ENCODE measurements at places on chromosomes 1 and 21.

DNA sequence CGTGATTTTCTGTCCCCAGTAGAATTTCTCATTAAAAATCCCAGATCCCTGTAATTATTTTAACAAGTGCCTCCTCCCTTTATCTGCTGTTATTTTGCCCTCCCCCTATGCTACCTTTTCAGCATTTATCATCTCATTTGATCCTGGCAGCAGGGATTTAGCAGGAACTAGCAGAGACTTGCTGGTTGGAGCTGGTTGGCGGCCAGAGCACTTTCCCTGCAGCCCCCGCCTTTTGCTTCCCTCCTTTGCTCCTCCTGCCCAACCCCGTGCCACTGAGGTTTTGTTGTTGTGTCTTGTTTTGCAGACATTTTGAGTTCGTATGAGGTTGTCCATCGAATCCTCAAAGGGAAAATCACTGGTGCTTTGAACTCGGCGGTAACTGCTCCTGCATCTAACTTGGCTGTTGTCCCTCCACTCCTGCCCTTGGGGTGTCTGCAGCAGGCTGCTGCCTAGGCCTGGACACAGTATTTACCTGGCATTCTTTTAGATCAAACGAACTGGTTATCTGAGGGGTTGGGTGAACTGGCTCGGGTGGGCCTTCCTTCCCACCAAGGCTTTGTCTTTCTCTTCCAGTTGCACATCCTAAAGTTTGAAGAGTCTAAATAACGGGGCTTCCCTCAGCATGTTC is 11.2 kb downstream of the UBE2Q1 start:
- DNase-seq, result no peak

GRCh38 chr1:1075148-1075935 is 1.2 kb upstream of the RNF223 start:
- DNase-seq, result no peak

DNA sequence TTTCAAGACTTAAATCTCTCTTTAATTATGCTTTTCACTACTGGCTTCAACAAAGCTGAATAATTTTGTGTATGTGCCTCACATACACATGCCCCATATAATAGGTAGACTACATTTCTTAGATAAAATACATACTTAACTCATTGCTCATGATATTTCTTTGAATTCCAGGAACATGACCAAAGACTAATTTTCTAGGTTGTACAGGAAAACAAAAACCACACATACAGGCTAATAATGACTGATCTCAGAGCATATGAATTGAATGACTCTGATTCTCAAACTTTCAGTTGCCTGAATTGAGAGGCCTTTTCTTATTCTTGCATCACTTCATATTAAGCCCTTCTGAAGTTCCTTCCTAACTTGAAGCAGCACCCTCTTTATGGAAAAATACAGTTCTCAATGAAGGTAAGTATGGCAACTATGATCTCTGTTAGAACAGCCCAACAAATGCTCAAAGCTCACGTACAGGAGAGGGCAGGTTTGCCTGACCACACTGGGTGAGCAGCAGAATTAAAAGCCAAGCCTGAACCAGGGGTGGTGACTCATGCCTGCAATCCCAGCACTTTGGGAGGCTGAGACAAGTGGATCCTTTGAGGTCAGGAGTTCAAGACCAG is 22.6 kb upstream of the UAP1 start:
- no peak for DNase-seq

GRCh38 chr1:27971674-27972073 is 11.9 kb downstream of the XKR8 start:
- DNase-seq, result no peak

DNA sequence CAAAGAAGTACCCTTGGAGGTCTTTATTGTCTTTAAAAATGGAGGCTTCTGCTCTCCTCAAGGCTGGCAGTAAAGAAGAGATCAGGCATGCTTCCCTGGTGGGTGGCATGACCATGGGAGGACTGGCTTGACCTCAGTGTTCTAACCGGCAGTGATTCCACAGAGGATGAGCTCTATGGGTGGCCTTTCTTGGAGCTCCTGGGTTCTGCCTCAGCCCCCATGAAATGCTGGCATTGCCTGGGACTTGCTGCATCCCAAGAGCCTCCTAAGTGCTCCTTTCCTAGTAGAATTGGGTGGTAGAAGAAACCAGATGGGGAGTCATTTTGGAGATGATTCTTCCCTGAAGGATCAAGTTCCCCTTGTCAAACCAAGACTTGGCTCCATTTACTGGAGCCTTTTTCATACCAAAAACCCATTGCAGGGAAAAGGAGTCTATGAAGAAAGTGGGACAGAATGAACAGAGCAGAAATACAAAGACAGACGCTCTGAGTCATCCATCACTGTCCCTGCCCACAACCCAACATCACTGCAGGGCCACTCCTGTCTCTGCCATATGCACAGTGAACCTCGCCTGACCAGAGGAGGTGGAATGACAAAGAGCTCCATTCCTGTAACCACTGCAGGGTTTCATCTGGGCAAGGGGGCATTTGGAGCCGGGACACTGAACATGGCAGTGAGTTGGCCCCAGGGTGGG is 42.4 kb downstream of the RIMS3 start:
- DNase-seq, result no peak

DNA sequence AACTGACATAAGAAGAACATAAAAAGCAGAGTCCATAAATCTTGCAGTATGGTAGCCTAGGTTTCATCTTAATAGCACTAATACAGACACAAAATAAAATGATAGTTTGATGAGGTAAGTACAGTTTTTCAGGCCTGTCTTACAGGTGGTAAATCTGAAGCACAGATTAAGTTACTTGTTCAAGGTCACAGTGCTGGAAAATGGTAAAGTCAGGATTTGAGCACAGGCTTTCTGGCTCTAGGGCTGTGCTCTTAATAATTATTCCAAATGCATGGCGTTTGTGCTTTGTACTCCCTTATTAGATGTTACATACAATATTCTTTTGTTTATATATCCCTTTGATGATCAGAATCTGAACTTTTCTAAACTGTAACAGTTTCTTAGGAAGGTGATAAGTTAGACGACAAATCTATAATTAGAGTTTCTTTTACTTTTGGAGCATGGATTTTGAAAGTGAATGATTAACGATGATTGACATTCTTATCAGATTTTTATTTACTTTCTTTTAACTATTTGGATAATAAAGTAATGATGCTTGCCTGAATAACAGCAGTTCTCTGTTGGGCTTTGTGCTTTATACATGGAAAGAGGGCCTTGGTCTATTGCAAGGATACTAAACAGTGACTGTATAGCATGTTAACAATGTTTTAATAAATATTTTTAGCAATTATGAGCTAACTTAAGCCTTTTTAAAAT is 101.5 kb upstream of the CACYBP start:
- no peak for DNase-seq

DNA sequence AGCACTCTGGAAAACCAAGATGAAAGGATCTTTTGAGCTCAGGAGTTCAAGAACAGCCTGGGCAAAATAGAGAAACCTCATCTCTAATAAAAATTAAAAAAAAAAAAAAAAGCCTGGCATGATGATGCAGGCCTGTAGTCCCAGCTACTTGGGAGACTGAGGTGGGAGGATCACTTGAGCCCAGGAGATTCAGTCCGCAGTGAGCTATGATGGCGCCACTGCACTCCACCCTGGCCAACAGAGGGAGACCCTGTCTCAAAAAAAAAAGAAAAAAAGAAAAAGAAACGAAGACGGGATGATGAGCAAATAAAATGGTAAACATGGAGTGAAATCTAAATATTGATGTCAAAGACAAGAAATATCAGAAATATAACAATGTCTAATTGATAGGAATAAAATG is 31.6 kb downstream of the ATP2B4 start:
- no peak for DNase-seq

GRCh38 chr1:204345941-204346645 is 13.6 kb downstream of the PLEKHA6 start:
- DNase-seq, result no peak

DNA sequence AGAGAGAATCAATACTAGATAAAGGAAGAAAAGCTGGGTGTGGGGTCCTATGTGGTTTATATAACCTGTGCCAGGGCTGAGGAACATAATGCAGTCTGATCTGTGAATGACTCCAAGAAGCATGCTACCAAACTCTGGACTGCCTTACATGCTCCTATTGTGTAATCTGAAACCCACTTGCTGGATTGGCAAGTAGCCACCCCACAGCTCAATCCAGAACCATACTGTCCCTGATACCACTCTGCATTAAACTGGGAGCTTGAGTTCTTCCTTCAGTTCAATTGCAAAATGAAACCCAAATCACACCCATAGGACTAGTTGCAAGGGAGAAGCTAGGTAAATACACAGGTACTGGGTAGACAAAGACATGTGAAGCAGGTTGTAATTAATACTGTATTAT is 115.4 kb upstream of the NEGR1 start:
- DNase-seq, result no peak

DNA sequence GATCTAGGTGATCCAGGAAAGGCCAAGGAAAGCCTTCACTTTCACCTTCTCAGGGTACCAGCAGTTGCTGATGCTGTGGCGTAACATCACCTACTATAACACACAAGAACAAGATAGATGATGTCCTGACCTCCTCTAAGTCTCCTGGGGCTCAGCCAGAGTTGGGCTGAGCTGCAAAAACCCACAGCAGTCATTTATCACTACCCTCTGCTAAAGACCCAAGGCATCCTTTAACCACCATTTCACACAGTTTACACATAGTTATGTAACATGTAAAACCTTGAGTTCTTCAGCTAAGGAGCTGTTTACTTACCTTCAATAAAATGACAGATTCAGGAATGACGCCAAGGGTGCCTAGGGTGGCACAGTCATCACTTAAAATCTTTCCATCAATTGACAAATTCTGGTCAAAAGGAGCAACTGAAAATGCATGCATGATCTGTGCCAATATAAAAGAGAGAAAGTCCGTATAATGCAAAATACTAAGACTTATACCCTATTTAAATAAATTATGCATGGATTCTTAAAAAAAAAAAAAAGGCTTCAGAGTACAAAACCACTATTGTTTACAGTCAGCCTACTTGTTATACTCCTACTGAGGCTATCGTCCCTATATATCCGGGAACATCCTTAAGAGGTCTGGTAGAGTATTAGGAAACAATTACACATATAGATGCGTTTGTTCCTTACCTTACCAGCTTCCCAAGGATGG is 20.7 kb upstream of the RAP1GAP start:
- no peak for DNase-seq

DNA sequence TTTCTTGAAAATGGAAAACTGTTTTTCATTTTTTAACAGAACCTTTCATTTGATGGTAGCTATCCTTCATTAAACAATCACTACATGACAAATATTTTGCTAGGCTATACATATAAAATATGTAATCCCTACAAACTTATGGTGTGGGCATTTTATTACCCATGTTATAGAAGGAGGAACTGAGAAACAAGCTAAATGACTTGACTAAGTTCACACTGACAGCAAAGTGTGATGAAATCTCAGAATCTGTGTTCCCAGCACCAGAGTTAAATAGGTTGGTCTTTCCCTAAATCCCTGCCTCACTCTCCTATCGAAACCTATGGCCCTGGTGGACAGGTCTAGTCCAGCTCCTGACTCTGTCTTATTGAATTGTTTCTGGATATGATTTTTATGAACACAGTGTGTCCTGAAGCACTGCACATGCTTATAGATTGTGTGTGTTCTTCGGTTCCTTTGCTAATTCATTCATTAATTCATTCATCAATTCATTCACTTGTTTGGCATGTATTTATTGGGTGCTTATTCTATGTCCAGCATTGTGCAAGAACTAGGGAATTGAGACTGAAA is 301.0 kb downstream of the GRIK1 start:
- no peak for DNase-seq

- peak; percentile 92 for DNase-seq
These were observed 135.4 kb downstream of the PROX1 start for GRCh38 chr1:214123061-214123784.

DNA sequence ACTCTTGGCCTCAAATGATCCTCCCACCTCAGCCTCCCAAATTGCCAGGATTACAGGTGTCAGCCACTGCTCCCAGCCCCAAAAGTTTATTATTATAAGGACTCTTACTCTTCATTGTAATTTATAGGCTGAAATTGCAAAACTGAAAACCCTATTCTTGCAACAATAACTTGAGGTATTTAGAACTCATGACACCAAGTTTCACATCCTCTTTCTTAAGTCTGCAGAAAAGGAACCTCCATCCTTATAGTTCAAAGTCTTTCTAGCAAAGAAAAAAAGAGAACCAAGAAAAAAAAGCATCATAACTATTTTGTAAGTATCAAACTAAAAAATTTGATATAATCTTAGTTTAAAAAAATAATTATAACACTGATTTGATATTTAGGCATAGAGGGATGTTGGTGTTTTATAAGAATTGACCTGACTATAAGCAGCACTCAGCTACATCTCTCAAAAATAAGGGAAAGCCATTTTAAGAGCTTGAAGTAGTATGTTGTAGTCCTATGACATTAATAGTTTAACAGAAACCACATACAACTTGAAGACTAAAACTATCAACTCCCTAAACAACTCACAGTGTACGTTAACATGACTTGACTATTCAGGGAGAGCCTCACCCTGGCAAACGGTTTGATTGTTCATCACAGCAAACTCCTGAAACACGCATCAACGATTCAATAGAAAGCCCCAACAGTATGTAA is 122.4 kb downstream of the AKT3 start:
- DNase-seq, result no peak

DNA sequence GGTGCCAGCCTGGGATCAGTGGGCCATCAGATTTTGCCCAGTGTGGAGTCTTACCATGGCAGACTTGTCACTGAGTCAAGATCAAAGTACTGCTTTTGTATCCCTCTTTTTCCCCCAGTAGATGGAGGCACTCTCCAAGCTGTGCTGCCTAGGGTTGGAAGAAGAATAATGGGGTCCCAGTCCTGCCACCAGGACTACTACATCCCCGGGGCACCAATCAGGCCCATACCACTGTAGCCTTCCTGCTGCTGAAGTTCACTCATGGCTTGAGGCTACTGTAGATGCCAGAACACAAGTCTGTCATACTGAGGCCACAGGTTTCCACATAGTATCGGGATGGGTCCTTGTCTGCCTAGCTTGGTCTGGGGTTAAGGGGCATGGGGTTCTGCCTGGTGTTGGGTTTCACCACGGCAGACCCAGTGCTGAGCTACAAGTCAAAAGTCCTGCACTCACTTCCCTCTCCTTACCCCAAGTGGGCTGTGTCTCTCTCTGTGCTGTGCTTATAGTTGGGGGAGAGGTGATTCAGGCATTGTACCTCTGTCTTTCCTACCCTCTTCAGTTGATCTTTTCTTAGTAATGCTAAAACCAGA is 53.4 kb downstream of the PKN2 start:
- no peak for DNase-seq

- DNase-seq, result no peak
These were observed 126.8 kb downstream of the GRIK1 start for GRCh38 chr21:29812947-29813346.

DNA sequence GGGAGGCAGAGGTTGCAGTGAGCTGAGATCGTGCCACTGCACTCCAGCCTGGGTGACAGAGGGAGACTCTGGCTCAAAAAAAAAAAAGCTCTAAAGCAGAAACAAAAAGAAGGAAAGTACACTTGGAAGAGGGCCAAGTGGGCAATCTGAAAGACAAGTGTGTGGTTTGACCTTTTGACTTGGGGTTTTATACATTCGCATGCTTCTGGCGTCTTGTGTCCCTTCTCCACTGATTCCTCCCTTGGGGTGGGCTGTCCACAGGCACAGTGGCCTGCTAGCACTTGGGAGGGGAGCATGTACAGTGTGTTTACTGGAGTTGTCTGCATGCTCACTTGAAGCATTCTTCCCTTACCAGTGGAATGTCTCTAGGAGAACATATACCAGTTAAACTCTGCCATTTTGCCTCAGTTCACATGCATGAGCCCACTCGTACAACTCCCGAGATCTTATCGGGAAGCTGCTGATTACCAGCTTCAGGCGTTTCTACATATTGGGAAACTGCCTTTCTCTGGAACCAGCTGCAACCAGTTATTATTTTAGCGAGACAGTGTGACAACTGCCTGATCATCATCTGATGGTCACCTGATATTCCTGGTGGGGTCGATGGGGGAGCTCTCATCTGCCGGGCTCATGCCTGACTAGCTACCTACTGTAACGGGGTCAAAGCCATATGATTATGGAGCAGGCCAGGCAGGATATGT is 113.5 kb upstream of the ZNF678 start:
- DNase-seq, result no peak

Measured in islet precursor cell (in vitro differentiated cells).